ENCODE measurements at places on chromosomes 7 and 10.

GRCh38 chr10:100730725-100731406 is 14.5 kb upstream of the PAX2 start:
- no peak for DNase-seq

DNA sequence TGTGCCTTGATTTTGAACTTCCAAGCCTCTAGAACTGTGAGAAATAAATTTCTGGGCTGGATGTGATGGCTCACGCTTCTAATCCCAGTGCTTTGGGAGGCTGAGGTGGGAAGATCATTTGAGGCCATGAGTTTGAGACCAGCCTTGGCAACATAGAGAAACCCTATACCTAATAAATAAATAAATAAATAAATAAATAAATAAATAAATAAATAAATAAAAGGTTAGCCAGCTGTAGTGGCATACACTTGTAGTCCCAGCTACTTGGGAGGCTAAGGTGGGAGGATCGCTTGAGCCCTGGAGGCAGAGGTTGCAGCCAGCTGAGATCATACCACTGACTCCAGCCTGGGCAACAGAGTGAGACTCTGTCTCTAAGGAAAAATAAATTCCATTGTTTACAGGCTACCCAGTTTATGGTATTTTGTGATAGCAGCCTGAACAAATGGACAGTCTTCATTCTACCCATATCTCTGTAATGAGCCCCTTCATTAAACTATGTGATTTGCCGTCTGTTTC is 67.7 kb downstream of the STEAP1B start:
- no peak for DNase-seq

DNA sequence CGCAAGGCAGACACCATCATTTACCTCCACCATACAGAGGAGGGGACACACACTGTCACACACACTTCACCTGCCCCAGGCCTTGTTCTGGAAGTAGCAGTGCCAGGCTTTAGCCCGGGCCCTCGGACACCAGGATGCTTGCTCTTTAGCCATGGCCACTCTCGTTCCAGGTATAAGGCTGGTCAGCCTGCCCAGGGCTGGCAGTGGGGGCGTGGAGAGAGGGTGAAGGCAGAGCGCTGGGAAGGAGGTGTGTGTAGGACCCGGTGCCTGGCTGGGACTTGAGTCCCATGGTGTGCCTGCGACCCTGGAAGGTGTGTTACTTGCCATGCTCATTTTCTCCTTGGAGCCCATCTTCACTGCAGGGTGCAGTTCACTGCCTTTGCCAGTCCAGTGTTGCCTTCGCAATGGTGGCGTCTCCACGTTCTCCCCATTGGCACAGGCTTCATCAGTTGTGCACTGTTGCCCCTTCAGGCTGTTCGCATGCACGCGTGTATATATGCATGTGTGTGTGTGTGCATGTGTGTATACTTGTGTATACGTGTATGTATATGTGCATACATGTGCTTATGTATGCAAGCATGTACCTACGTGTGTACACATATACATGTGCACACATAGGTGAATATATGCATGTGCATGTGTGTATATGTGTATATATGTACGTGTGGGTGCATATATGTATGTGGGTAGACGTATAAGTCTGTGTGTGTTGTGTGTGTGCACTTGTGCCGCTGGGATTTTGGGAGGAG is 153.4 kb downstream of the CAMK1D start:
- DNase-seq: no peak

- no peak for DNase-seq
Observed at GRCh38 chr7:32218154-32218467, 147.9 kb upstream of the PDE1C start.

- peak; percentile 50 for DNase-seq
Observed at GRCh38 chr10:123043409-123043925, 34.7 kb downstream of the ACADSB start.

DNA sequence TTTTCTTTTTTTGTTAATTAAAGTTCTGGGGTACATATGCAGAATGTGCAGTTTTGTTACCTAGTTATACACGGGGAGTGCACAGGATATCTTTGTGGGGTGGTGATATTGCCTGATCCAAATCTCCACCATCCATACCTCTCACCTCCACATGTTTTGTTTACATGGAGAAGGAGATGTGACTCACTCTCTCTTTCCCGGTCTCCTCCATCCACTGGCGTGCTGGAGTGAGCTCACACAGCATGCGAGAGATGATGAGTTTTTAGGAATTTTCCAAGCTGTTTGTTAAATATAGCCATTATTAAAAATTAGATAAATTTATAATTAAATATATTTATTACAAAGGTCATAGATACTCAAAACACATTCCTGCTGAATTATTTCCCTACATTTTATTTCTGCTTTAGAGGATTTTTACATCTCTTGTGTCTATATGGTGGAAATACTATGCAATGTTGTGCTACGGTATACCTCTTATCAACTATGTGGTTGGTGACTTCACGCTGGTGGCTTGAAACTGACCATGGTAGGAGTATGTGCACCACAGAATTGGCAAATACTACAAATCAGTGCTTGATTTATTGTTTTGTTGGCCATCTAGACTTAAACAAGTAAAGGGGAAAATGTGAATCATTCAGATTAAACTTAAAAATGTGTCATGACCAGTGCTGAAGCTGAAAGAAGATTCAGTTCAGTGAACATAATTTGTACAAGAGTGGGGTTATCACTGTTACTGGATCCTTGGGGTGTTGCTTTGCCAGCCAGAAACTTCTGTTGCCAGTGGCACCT is 107.9 kb upstream of the FAM180A start:
- DNase-seq: no peak

- DNase-seq: no peak
Observed at GRCh38 chr7:45689797-45690761, 115.9 kb downstream of the ADCY1 start.

GRCh38 chr7:83325083-83325482 is 162.4 kb upstream of the PCLO start:
- no peak for DNase-seq

DNA sequence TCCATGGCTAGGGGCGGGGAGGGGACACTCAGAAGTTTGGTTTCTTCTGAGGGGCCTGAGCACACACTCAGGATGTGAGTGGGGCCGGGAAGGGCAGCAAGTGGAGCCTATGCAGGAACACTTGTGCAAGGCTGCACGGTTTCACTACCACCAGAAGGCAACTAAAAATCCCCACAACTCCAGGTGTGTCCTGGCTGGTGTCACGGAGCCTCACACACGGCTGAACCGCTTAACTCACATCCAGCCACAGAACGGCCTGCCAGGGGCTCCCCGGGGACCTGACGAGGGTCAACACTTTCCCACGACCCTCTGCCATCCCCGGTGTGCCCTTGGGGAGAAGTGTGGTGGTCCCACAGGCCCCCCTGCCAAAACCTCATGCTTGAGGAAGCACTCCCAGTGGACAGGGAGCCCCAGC is 173.9 kb downstream of the ELFN1 start:
- DNase-seq: no peak

GRCh38 chr10:23417254-23417653 is 21.6 kb upstream of the OTUD1 start:
- no peak for DNase-seq

DNA sequence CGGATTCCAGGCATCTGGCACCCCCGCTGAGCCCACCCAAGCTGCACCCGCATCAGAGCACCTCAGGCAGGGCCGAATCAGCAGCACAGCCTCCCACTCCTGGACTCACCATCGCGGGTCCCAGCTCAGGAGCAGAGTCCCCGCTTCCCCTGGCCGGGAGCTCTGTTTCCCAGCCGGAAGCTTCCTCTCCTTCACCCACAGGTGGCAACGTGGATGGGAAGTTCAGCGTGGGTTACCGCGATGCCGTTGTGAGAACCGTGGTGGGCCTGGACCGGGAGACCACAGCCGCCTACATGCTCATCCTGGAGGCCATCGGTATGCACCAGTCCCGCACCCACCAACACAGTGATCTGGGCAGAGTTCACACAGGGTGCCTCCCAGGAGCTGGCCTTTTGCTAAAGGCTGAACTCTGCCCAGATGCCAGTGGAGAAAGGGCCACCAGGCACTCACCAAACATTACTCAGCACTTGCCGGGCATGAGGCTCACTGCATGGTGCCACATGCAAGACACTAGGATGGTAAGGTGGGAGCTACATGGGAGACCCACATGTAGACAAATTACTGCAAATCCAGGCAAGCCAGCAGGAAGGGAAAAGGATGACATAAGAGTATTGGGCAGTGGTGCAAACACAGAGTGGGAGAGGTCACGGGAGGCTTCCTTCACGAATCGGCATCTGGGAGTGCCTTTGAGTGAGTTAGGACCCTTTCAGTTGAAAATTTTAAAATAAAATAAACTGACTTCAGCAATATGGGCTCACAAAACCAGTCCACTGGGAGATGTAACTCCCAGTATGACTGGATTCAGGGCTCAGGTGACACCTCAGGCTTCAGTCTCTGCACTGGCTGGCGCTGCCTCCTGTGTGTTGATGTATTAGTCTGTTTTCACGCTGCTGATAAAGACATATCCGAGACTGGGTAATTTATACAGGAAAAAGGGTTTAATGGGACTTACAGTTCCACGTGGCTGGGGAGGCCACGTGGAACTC is 10.4 kb downstream of the C10orf105 start:
- DNase-seq: no peak

DNA sequence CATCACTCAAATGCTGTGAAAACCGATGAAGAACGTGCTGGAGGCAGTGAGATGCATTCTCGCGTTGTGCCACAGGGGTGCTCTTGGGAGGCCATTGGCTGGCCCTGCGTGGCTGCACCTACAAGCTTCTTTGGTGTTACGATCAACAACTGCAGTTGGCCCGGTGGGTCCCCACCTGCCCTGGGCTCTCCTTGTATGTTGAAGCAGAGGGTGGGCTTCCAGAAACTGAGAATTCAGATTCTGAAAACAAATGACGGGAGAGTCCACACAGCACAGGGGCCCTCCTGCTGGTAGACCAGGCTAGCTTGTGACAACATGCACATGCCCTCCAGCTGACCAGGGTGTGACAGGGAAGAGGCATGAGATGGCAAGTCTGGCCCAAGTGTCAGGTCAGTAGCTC is 23.7 kb upstream of the DDC start:
- no peak for DNase-seq

DNA sequence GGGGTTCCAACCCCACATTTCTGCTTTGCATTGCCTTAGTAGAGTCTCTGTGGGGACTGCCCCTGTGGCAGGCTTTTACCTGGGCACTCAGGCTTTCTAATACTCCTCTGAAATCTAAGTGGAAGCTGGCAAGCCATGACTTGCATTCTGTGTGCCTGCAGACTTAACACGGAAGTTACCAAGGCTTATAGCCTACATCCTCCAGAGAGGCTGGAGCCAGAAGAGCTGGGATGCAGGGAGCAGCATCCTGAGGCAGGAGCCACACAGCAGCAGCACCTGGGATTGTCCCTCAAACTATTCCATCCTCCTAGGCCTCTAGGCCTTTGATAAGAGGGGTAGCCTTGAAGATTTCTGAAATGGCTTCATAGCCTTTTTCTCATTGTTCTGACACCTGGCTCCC is 22.1 kb upstream of the ABCC2 start:
- no peak for DNase-seq

GRCh38 chr10:119849031-119849789 is 23.4 kb downstream of the MCMBP start:
- no peak for DNase-seq

DNA sequence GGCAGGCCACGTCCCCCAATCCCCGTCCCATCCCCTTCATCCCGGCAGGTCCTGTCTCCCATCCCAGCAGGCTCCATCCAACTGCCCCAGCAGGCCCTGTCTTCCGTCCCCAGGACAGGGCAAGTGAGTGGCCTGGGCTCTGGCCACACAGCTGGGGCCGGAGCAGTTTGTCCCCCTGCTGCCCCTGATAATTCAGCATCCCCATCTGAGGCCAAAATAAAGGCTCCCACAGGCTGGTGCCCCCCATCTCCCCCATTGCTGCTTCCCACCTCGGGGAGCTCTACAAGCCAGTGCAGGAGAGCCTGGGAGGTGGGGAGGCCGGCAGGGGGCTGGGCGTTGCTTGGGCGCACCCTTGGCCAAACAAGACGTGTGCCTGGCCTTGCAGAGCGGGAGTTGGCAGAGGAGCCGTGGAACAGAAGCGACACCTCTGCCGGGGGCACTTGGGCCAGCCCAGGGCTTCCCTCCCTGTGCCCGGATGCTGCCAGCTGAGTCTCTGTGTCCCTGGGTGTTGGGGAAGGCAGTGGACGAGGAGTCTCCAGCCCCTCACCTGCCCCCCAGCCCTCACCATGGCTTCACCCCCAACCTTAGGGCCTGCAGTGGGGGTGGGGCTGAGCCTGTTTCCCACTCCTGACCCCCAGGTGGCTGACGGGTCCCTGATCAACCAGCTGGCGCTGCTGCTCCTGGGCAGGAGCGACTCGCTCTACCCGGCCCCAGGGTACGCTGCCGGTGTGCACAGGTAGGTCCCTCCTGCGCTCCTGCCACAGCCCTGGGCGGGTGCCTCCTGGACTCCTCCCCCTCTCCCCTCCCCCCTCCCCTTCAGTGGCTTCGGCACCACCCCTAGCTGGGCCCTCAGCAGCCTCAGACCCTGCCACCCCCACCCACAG is 14.0 kb downstream of the AP5Z1 start:
- no peak for DNase-seq

- DNase-seq: no peak
Observed at GRCh38 chr10:124997771-124998623, 56.1 kb downstream of the ZRANB1 start.

GRCh38 chr7:51031791-51032515 is 249.3 kb upstream of the GRB10 start:
- no peak for DNase-seq

- DNase-seq: no peak
Observed at GRCh38 chr7:92606985-92607384, 16.8 kb upstream of the FAM133B start.

GRCh38 chr7:155603205-155603857 is 41.1 kb upstream of the RBM33 start:
- no peak for DNase-seq

Data from CD4-positive, alpha-beta T cell treated with Interleukin-6 for 4 hours (primary cell).